Breast epithelium (tissue), 4 donors: ENCODE measurements at places on chromosomes 2 and 18. TPM values are rescaled to one million over a fixed set of nuclear protein-coding genes. Genes with fewer than 3 reads are reported as not detected.

Gene MSTN
- total RNA-seq = 0.66 TPM

Gene SP5
- 7.9 TPM for total RNA-seq

Gene LGALSL
- 16.7 TPM for total RNA-seq

Gene DSC3
- 17.0 TPM for total RNA-seq

Gene AQP4
- total RNA-seq = 1.5 TPM

Gene LBX2
- 4.6 TPM for total RNA-seq

Gene FKBP1B
- 11.0 TPM for total RNA-seq

GRCh38 chr18:40957533-40958070 is 997.4 kb upstream of the PIK3C3 start:
- no peak for DNase-seq

DNA sequence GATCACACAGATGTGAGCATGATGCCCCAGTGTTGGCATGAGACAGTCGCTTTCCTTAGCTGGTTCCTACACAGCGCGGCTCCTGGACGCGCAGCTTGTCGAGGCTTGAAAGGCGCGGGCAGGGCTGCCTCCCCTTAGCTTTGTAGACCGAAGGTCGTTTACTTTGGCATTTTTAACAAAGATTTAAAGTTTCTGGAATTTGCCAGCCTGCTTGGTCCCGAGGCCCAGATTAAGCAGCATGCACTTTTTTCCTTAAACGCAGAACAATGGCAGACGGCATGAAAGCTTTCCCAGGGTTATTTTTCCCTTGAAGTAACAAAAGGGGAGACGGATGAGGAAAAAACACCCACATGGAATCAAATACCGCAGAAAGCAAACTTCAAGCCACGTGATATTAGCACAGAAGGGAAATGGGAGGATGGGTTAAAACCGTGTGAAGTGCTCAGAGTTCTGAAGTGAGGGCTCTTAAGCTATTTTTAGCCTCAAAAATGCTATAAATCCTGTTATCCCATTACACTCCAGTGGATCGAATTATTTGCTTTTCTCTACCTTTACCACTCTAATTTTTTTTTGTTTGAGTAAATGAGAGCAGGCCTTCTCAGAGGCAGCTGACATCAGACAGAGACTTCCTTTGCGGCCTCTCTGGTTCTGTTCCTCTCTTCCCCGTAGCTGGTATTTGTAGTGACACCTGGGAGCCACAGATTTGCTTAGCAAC is 55.7 kb downstream of the NPAS2 start:
- no peak for DNase-seq

- no peak for DNase-seq
Observed at GRCh38 chr2:101587251-101587650, 110.3 kb upstream of the MAP4K4 start.

DNA sequence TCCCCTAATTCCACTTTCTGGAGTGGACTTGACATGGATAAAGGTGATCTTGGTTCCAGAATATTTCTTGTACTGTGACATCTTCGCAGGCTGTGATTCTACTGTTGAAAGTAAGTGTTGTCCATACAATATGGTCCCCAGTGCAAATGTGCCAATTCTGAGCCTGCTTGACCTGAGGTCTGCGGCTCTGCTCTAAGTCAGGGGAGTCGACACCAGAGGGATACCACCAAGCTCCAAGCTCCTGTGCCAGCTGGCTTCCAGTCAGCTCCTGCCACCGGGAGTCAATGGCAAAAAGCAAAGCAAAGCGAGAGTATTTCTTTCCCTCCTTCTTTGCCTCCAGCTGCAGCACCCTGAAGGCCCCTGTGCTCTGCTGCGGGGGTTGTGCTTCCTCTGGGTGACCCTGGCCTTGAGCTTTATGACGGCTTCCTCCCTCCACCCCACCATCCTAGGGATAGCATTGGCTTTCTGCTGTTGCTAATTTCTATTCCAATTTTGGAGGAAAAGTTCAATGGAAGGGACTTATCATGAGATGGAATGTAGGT is 50.4 kb downstream of the SLC35F5 start:
- DNase-seq = no peak

GRCh38 chr2:174334781-174335251 is at the start of gene SP9:
SP9 (plus strand) TSS chr2:174334954; CDS start chr2:174335093, 139 bp downstream.
- DNase-seq = no peak

DNA sequence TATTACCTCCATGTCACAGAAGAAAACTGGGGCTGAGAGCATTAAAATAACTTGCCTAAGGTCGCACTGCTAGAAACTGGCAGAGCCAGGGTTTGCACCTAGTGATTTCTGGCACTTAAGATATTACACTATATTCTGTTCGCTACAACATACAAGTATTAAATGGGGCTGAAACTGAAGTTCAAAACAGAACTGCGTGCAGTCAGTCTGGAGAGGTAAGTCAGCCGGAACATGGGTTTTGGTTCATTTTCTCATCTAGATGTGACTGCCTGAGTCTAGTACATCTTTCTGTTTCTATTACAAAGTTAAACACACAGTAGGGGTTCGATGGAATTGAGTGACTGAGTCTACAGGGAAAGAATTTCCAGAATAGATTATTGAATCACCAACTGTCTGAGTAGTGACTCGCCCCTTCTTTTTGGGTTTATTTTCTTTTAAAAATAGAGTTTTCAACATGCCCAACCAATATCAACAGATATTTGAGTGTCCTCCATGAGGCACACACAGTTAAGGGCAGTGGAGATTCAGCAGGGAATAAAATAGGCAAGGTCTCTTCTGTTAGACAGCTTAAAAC is 150.8 kb downstream of the RNF152 start:
- DNase-seq = no peak

DNA sequence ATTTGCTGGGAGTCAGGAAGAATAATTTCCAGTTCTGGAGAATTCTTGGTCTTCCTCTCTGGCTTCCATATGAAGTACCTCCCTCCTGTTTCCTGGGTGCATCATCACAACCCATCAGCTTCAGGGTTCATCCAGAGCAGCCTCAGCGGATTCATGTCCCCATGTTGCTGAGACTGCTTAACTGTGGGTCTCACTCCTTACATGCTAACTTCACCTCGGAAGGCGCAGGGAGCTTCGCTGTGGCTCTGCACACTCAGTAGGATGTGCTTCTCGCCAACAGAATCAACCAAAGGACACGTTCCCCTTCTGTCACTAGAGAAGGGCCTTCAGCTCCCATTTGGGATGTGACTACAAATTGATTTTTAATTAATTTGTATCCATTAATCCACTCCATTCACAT is 24.2 kb downstream of the FBLN7 start:
- no peak for DNase-seq

GRCh38 chr18:65567372-65567771 is 183.4 kb upstream of the CDH7 start:
- no peak for DNase-seq

GRCh38 chr2:156659694-156660093 is 223.5 kb downstream of the GPD2 start:
- no peak for DNase-seq

- DNase-seq = no peak
Observed at GRCh38 chr2:109159096-109159495, 30.1 kb downstream of the SH3RF3 start.

DNA sequence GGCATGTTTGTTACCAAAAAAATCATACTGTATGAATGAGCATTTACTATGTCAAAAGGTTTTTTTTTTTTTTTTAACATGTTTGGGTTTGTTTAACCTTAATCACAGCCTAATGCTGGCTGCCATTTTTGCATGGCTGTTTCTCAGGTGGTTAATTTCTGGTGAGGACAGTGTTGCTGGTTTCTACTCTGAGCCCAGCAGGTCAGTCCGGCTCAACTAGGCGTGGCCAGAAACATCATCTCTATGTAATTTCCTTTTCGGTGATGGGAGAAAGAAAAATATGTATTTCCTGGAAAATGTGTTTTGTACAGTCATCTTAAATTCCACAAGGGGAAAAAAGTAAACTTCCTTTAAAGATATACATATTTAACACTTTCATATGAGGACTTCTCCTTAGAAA is 24.9 kb upstream of the BZW1 start:
- no peak for DNase-seq

DNA sequence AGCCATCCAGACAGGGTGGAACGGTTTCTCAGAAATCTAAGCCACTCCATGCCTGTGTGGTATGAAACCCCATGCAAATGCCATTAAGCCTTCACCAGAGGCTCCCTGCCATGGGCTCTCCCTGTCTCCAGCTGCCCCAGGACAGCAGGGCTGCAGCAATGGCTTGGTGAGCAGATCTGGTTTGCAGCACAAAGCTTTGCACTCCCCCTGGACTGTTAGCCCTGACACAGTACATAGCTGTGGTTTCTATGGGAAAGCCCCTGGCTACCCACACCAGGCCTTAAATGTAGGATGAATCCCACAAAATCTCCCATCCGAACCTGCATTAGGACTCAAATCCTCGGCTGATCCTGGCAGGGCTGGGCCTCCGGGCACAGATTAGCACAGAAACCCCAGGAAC is 291.6 kb downstream of the TNS1 start:
- DNase-seq = no peak

- no peak for DNase-seq
Observed at GRCh38 chr2:173370198-173370597, 15.5 kb downstream of the CDCA7 start.

GRCh38 chr2:24917086-24917485 is 3.0 kb downstream of the ADCY3 start:
- DNase-seq = peak; percentile 31

DNA sequence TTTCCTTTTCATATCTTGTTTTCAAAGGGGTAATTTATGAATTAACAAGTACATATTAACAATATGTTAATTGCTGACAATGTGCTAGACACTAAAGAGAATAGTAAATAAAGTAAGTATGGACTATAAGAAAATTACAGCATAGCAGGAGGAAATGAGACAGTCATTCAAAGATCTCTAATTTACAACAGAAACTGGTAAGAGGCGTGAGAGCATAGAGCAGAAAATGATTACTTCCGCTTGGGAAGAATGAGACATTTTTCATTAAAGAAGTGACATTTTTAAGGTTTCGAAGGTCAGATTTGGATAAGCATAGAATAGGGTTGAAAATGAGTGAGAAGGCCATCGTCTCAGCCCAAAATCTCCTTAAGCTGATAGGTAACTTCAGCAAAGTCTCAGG is 184.4 kb upstream of the SESTD1 start:
- no peak for DNase-seq

DNA sequence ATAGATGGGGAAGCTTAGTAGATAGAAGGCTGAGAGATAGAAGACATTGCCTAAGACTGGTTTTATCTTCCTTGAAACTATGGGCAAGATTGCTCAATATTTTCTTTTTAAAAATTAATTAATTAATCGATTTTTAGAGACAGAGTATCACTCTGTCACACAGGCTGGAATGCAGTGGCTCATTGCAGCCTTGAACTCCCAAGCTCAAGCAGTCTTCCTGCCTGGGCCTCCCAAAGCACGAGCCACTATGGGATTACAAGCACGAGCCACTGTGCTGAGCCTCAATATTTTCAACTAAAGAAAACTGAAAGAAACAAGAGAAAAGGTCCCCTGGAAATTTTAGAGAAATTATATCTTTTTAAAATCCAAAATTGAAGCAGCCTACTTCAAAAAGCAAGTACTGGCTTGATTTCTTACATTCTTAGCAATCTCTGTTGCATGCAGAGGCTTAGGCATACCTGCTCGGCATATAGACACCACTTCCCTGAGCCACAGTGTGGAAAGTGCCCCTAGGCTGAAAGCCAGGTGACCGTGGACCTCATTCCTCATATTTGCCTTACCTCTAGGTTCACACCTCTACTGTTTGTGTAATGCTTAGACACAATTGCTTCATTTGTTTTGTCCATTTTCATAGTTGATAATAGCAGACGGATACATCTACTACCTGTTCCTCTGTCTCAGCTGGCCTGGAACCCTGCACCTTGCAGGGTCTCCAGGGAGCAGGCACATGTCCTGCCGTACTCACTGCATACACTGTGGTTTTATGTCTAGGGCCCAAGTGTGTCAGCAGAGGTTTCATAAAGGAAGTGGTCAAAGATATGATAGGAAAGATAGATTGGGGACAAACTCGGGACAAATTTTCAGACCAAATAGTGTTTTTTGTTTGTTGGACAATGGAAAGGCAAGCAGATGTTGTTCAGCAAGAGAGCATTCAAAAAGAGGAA is 166.5 kb upstream of the ALPP start:
- DNase-seq = no peak

DNA sequence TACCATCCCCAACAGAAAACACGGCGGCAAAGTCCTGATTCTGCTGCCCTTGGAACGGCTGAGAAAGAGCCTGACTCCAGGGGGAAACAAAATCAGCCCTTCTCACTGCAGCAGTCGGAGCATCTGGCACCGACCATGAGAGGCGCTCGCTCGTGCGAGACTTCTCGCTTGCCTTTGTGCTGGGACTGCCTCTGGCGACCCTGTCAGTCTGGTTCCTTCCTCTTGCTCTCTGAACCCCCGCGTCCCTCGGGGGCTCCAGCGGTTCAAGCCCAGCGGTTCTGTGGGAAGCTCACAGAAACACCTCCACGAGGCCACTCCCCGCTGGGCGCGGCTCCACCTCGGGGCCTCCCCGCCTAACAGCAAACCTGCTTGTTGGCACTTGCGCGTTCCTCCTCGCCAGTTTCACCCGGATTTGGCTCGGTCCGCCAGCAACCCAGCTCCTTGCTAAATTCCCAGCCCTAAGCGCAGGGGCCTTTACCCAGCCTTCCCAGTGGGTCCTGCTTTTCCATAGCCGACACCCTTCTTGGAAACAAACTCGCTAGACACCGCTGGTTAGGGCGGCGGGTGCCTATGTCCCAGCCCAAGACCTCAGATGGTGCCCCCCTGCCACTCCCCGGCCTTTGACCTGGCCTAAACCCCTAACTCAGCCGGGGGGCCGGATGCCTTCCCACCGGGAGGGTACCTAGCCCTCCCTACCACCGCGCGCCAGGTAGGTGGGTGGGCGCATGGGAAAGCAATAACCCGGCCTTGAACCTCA is 2.2 kb downstream of the RND3 start:
- peak; percentile 88 for DNase-seq

- DNase-seq = no peak
Observed at GRCh38 chr2:46351098-46351749, 54.0 kb downstream of the EPAS1 start.

GRCh38 chr2:18045230-18045629 is 166.8 kb downstream of the KCNS3 start:
- DNase-seq = no peak

- no peak for DNase-seq
Observed at GRCh38 chr2:9883897-9884296, 40.6 kb downstream of the TAF1B start.

DNA sequence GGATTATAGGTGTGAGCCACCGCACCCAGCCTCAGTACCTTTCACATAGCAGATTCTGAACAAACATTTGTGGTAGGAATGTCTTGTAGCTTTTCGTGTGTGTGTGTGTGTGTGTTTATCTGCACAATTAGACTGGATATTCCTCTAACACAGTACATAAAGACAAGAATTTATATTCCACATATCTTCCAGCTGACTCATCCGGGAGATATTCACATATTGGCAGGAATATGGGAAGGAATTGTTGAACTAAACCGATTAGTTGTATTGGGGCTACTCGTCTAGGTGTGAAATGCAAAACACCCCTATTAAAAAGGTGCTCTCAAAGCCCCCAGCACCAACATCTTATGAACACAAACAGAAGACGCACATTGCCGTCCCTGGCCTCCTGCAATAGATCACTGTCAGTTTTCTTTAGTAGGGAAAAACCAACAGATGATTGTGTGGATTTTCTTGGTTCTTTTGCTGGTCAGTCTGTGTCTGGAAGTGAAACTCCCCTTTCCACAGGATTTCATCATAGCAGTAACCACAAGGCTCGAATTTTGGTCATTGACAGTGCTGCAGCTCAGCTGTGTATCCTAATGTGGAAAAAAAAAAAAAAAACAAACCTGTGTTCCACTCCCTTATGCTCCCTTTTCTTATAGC is 208.5 kb upstream of the ACVR2A start:
- no peak for DNase-seq

GRCh38 chr2:100113990-100114433 is 28.4 kb downstream of the AFF3 start:
- DNase-seq = no peak

GRCh38 chr2:44753552-44754285 is 187.8 kb upstream of the SIX3 start:
- DNase-seq = no peak

- DNase-seq = peak; percentile 77
Observed at GRCh38 chr18:48952287-48953103, 1.7 kb upstream of the SMAD7 start.
